Activated CD4-positive, alpha-beta T cell treated with anti-CD3 and anti-CD28 coated beads, Interleukin-2, Interleukin-6, amounts not matched to agents 100 ng/mL and 50 ng/mL, durations not matched to agents 16 hours and 8 hours (primary cell): ENCODE measurements at places on chromosomes 3 and 15.

DNA sequence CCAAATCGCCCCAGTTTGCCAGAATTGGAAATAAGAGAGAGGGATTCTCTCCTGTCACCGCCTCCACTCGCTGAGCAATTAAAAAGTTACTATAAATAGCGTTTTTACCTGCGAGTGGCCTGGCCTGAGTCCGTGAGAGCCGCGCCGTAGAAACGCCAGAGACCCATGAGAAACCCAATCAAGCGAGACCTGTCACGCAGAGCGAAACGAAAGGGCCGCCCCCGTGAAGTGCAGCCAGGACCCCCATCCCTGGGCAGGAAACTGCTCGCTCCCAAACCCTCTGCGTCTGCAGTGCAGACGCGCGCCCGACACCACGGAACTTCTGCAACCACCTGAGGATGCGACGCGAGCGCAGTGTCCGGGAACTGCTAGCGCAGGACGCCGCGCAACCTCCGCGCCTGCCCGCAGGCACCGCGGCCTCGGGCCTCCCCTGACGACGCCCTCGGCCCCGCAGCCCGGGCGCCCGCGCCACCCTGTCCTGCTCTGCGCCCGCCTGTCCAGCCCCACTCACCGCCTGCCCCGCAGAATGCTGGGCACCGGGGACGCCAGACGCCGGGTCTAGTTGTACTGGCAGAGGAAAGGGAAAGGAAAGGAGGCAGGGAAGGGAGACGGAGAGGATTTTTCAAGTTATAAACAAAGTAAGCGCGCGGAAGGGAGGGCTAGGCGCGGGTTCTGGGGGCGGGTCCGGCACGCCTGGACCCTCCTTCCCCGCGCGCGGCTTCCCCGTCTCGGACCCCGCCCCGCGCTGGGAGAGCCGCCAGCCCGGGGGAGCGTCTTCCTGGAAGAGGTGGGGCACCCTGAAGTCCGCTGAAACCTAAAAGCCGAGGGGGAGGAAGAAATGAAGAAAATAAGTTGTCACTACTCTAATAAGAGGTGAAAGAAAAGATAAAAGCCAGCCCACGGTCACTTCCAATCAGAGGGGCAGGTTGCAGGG lies at the start of gene PLSCR4:
TSS of gene PLSCR4 (minus strand) at position 657 of the 934 bp plus-strand sequence. CDS start 29,034 bp downstream, outside the sequence.
- peak; percentile 15 for DNase-seq

DNA sequence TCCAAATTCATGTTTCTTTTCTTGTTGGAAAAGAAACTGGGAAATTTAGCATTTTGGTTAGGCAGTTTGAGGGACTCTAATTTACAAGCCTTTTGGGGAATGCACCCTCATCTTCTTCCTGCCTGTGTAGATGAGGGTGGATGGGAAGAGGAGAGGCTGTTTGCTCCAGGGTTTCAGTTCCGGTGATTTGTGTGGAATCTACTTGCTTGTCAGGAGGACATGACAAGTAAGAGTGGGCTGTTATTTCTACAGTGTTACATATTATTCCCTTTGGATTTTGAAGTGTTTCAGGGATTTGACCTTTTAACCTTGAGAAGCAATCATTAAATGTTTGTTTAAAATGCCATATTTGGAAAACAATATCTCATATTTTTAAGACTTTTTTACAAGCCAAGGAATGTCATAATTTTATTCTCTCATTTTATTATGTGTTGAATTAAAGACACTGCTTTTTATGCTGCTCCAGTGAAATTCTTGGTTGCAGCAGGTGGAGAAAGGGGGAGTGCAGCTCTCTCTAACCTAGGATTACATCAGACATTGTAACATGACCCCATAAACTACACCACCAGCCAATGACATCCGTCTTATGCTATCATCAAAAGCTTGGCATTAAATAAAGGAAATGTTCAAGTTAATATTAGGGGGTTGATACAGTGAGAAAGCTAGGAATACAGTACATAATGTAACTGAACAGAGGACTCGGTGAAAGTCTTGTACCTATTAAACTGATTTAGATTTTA lies 30.2 kb downstream of the PLAAT1 start:
- DNase-seq: no peak

DNA sequence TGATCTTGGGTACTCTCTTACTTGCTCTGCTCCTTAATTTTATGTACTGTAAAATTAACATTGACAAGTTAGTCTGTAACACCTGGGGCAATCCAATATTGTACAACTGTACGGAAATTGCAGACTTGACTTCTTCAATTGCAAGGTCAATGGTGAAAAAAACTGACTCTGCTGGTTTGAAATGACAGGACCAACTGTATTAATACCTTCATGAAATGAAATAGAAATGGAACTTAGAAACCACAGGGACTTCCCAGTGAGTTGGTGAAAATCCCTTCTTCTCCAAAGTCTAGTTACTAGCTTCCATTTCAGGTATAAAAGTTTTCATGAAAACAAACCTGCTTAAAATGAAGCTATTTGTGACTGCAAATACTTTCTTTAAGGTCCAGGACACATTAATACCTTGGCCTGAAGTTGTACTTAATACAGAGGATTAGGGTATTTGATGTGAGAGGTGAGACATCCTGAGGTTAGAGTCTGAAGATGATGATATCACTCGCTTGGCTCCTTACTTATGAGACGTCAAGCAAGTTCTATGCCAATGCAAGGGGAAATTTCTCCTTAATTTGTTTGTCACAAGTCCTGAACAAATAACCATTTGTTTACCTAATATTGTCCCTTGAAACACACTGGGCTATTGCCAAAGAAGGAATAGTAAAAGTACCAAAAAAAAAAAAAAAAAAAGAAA lies 226.2 kb upstream of the TP63 start:
- peak; percentile 25 for DNase-seq

DNA sequence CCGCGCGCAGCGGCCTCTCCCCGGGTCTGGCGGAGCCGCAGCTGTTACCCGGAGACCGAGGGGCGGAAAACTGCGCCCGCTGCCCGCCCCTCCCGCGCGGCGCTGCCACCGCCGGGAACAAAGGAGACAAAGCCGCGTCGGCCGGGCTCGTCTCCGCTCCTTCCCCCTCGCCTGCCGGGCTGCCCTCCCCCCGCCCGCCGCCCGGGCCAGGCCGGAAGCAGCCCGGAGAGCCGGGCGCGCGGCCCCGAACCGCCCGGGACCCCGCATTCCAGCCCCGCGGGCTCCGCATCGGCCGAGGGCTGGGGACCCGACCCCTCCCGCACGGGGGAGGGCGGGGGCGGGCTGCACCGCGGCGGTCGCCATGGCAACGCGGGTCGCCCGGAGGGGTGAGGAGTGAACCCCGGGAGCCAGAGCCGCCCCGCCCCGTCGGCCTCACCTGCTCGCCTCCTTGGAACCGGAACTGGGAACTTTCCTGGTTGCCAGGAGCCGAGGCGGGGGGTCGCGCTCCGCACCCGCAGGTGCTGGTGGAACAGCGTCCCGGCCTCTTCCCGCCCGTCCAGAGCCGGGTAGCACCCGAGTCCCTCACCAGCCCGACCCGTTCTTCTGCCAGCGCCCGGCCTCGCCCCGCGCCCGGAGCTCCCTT lies 448 bp downstream of the PLXNB1 start:
- peak; percentile 42 for DNase-seq

DNA sequence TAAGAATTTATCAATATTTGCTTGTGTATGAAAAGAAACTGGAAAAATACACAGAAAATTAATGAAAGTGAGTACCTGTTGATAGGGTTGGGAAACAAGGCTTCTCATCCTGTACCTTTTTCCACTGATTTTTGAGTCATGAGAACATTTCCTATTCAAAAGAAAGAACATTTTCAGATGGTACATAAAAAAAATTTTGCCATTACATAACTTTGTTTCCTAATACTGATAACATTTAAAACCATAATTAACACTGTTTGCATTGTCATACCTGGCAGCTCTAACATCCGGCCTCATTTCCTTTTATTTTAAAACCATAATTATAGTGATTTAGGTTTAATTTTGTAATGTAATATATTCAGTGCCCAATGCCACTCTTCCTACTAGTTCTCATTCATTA lies 11.7 kb downstream of the NKTR start:
- no peak for DNase-seq

DNA sequence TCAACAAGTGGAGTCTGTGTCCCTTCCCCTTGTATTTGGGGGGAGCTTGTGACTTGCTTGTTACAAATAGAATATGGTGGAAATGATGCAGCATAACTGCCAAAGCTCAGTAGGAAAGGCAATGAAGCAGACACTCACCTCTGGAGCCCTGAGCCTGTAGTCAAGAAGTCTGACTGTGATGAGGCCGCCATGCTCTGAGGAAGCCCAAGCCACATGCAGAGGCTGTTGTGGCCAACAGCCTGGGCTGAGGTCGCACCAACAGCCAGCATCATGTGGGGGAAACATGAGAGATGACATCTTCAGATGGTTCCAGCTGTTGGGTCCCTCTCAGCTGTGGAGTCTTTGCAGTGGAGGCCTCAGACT lies 161.4 kb downstream of the CHSY1 start:
- peak; percentile 15 for DNase-seq

DNA sequence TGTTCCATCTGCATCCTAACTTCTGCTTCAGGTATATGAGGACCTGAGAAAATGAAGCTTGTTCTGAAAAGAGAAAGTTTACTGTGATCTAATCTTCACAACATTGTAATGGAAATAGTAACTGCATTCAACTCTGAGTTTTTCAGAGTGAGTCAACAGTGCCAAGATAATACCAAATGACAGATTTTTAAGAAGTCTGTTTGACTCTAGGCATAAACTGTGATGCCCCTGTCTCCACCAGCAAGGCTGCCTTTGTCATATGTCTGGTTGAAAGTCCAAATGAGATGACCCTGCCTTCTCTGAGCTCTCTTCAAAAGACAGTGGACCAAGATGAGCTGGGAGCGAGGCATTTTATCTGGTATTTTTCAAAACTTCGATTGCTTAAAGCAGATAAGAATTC lies 44.8 kb upstream of the B3GNT5 start:
- no peak for DNase-seq

DNA sequence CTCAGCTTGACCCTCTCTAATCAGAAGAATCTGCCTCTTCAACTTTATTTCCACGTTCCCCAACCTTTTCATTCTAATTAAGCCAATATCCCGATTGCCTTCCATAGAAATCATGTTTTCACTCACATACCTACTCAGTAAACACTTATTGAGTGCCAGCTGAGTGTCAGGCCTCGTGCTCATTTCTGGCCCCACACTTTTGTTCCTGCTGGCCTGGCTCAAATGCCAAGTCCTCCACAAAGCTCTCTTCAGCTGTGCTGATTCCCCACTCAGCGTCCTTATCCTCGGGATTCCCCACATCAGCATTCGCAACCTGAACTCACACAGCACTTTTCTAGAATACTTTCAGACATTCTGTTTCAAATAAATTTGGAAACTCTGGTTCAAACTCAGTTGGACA lies 68.9 kb downstream of the THBS1 start:
- DNase-seq: no peak

DNA sequence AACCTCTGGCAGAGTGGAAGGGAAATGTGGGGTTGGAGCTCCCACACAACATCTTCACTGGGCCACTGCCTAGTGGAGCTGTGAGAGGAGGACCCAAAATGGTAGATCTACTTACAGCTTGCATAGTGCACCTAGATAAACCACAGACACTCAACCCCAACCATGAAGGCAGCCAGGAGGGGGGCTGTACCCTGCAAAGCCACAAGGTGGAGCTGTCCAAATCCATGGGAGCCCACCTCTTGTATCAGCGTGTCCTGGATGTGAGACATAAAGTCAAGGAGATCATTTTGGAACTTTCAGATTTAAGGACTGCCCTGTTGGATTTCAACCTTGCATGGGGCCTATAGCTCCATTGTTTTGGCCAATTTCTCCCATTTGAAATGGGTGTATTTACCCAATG lies 20.9 kb downstream of the TP63 start:
- DNase-seq: peak; percentile 20

DNA sequence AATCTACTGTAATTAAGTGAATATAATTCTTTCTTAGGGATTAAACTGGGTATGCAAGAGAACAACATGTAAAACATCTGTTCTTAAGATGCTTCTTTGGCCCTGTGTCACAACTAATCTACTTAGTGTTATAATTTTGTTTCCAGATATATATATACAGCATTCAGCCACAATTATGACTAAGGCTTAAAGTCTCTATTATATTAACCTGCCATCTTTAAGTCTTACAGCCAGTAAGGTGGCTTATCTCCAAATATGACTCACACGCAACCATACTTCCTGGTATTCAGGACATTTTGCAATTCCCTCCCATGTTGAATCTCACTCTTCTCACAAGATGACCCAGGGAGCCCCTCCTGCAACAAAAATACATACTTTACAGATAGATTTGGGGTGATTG lies 6.6 kb upstream of the KBTBD8 start:
- no peak for DNase-seq

- peak; percentile 70 for DNase-seq
Measured at GRCh38 chr3:112132975-112133448, at the start of gene GCSAM. GCSAM (minus strand) TSS chr3:112133248; CDS start chr3:112133120, 128 bp downstream.

GRCh38 chr15:72127724-72128322 lies 9.6 kb downstream of the SENP8 start:
- DNase-seq: no peak

- DNase-seq: no peak
Measured at GRCh38 chr3:143565951-143566350, 282.3 kb downstream of the SLC9A9 start.

DNA sequence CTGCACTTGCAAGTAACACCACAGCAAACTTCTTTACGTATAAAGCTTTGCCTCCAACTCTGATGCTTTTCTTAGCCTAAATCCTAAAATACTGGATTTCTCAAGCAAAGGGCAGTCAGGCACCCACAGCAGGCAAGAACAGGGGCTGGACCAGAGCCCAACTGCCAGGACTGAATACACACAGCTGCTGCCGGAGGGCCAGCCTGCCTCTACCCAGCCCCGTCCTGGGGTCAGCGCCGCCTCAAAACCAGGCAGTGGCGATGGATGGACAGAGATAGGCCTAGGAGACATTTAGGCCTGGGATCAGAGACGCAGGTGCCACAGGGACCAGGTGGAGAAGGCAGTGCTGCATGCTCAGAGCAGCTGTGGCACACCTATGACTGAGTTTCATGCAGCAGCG lies 47.6 kb upstream of the SEC61A1 start:
- DNase-seq: no peak

GRCh38 chr3:169891886-169892285 lies 19.5 kb upstream of the SAMD7 start:
- DNase-seq: no peak

- peak; percentile 87 for DNase-seq
Measured at GRCh38 chr3:32951410-32951811, at the start of gene CCR4. CCR4 (plus strand) TSS chr3:32951644; CDS start chr3:32953423, 1,779 bp downstream.

- no peak for DNase-seq
Measured at GRCh38 chr3:88767746-88768145, 339.7 kb upstream of the EPHA3 start.

DNA sequence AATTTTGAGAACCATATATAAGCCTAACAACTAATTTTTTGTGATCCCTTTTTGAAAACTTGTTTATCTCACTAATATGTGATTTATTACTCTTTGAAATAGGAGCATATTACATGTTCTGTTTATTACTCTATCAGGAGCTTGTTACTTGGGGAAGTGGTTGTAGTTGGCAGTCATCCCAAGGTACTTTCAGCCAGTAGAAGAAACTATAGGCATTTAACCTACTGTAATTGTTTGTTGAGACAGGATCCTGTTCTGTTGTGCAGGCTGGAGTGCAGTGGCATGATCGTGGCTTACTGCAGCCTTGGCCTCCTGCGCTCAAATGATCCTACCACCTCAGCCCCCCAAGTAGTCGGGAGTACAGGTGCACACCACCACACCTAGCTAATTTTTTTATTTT lies 195.6 kb downstream of the TCF12 start:
- DNase-seq: no peak

GRCh38 chr3:20154078-20154477 lies 31.9 kb downstream of the SGO1 start:
- no peak for DNase-seq
